Stimulated activated CD8-positive, alpha-beta memory T cell treated with anti-CD3 and anti-CD28 coated beads, Interleukin-4, amount 100 ng/mL, for 4 hours (primary cell): ENCODE measurements at places on chromosomes 16 and 17.

GRCh38 chr17:60857556-60858080, 180.0 kb downstream of the BCAS3 start:
- DNase-seq, result no peak

- DNase-seq, result no peak
Observed at GRCh38 chr16:75983296-75983695, 257.0 kb upstream of the CPHXL start.

DNA sequence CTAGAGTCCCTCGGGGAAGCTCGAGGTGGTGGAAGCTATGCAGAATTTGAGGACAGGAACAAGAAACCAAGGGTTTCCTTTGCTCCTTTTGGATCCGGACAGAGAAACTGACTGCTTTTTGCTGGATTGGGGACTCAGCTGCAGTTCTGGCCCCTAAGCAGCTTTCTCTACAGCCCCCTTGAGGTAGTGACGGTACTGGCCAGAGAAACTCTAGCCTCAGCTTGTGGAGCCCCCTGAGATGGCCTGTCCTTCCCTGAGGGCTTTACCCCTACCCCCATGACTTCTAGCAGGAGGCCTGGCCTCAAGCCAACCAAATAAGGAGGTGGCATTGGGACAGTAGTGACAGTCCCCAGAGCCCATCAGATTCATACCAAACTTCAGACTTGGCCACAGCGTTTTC, 118.1 kb downstream of the IRX5 start:
- no peak for DNase-seq

DNA sequence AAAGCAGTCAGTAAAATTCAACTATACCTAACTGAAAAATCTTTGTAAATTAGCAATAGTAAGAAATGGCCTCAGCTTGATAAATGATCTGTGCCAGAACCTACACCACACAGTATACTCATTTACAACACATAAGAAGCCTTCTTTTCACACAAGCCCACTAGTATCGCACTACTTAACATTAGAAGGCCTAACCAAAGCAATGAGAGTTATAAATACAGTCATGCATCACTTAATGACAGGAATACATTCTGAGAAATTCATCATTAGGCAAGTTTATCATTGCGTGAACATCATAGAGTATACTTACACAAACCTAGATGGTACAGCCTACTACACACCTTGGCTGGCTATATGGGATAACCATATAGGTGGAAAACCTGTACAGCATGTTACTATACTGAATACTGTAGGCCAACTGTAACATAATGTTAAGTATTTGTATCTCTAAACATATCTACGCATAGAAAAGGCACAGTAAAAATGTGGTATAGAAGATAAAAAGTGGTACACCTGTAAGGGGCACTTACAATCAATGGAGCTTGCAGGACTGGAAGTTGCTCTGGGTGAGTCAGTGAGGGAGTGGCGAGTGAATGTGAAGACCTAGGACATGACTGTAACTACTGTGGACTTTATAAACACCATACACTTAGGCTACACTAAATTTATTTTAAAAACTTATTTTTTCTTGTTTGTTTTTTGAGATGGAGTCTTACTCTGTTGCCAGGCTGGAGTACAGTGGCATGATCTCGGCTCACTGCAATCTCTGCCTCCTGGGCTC, 126.5 kb upstream of the CORO6 start:
- DNase-seq, result no peak

DNA sequence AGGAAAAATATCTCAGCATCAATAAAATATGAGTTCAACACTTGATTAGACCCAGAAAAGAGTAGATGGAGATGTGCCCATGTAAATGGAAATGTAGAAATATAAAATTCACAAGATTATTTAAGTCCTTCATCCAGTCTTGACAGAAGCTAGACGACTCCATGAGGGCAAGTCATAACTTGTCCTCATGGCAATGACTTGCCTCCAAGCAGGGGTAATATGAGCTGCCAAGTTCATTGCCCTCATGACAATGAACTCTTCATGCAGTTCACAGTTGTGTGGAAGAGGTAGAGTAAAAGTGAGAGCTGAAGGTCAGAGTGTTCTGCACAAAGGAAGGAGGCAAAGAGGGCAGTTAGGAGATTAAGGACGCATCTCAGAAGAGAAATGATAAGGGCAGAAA, 22.3 kb downstream of the CDH11 start:
- DNase-seq, result no peak

DNA sequence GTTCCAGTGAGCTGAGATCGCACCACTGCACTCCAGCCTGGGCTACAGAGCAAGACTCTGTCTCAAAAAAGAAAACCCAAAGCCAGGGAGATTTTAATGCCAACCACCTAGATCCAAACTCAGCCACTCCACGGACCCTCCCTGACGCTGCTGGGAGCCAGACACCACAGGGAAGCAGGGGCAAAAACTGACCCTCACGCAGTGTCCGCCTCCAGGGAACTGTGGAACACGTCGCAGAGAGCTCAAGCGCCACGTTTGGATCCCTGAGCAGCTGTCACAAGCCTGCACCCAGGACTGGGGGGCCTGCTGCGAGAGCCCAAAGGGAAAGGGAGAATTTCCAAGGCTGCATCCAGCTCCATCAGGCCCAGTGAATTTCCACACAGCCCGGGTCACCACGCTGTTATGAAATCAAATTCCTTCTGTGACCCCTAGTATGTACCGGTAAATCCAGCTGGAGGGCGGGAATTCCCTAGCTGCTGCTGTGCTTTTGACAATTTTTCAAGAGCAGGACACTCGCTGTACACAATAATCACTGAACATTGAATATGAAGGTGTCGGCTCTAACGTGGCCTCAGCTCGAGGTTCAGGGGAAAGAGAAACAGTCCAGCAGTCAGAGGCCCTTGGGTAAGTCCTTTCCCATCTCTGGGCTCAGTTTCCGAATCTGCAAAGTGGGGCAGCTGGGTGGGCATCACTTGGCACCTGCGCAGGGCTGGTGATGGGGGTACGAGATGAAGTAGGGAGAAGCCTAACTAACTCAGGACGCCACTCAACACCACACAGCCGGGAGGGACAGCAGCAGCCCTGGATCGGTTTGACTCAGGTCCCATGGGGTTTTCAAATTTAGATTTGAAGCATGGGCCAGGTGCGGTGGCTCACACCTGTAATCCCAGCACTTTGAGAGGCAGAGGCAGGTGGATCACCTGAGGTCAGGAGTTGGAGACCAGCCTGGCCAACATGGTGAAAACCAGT, 8.6 kb downstream of the CARHSP1 start:
- DNase-seq, result no peak

- DNase-seq, result no peak
Observed at GRCh38 chr16:58339452-58339981, 44.7 kb upstream of the PRSS54 start.

- DNase-seq, result no peak
Observed at GRCh38 chr17:42953669-42954068, 10.6 kb downstream of the AARSD1 start.

GRCh38 chr16:20763461-20764232, at the start of gene ACSM3:
Gene ACSM3, plus strand, starts transcription at chr16:20764014. Its CDS starts 6,021 bp downstream, at chr16:20770035.
- DNase-seq, result no peak

GRCh38 chr16:1028056-1028455, 44.5 kb upstream of the SSTR5 start:
- DNase-seq, result no peak

DNA sequence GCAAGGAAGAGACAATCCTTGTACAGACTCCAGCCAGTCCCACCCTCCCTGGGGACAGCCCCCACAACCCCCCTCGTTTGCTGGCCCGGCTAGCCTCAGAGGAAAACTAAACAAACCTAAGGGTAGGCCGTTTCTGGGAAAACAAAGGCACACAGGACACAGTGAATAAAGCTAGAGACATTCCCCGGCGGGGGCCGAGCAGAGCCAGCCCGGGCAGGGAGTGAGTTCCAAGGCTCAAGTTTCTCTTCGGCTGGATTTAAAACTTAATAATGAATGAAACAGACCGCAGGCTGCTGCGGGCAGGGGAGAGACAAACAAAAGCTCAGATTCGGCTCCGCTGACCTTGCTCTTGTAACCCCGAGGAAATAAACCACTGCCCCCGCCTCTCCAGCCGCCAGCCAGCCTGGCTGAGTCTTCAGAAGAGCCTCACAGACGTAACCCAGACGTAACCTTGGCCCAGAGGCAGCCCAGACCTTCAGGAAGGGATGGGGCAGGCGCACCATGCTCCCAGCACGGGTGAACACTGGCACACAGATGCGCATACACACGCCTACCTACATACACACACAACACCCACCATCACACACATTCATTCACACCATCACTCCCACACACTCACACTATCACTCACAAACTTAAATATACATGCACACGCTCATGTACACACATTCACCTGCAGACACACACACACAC, 216.0 kb downstream of the ZNF423 start:
- DNase-seq, result no peak
